ENCODE measurements at places on chromosomes 12 and 14.

DNA sequence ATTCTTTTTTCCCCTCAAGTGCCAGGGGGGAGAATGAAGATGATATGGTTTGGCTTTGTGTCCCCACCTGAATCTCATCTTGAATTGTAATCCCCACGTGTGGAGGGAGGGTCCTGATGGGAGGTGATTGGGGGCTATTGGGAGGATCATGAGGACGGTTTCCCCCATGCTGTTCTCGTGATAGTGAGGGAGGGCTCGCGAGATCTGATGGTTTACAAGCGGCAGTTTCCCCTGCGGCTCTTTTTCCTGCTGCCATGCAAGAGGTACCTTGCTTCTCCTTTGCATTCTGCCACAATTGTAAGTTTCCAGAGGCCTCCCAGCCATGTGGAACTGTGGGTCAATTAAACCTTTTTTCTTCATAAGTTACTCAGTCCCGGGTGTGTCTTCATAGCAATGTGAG lies 173.7 kb downstream of the CAND1 start:
- no peak for DNase-seq

GRCh38 chr14:104090071-104090748 lies 4.7 kb downstream of the ASPG start:
- DNase-seq: no peak

DNA sequence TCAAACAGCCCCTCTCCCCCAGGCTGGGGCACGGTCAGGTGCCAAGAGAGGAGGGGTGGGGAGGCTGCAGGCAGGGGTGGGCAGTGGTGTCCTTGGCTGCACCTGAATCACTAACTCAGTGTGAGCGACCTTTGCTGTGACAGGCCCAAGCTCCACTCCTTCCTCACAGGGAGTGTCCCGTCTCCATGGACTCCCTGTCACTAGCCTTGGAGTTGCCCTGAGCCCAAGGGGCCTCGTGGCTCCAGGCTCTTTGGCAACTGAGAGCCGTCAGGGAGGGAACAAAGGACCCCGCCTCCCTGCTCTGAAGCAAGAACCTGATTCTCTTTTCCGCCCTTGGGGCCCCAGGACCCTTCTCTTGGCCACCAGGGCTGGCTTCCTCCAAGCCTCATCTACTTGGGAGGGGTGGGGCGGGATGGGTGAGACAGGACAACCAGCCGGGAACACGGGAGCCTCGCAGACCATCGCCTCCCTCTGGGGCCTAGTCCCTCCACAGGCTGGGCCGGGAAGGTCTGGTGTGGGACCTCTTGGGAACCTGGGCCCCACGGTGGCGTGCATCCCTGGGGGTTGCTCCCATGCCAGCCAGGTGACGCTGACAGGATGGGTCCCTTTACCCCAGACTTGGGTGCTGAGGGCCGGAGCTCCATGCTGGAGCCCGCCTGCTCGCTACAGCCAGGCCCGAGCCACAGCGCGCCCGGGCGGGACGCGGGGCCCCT lies 935 bp upstream of the ADSS1 start:
- no peak for DNase-seq

DNA sequence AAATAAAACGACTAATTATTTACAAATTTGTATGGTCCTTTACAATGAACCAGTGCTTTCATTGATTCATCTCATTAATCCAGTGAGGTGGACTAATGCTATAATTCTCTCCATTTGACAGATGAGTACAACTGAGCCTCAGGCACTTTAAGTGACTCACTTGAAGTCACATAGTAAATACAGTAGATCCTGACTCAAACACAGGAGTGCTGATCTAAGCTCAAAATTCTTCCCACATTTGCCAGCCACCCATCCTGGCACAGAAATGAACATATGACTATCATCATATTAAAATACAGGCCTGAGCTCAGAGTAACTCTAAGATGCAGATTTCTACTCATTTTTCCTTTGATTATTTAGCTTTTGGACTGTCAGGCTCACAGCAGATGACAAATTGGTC lies 30.6 kb downstream of the SLC16A7 start:
- no peak for DNase-seq

DNA sequence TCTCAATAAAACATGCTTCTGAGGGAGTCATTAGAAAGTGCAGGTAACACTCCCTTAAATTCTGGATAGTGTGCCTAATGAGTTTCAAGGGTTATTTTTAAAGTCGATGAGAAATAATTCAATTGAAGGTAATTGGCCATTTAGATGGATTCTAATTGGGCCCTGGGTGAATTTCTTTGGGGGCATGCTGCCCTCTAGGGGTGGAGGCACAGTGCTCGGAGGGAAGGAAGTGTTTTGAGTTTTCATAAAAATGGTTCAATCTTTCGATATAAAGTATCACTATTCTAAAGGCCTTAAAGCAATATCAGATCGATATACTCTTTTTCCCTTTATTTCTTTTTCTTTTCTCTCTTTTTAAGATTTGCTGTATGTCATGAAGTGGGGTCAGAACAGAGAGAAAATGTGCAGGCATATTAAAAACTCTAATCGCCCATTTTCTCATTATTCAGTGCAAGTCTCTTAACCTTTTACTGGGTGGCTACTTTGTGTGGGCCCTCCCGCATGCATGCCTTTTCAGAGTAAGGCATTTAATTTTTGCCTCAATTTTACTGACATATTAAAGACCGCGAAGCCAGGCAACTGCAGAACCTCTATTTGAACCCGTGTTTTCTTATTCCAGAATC lies 25.5 kb downstream of the NKX2-8 start:
- DNase-seq: no peak

All from lung (tissue), 17 donors.